ENCODE measurements at places on chromosomes 5 and 9.

DNA sequence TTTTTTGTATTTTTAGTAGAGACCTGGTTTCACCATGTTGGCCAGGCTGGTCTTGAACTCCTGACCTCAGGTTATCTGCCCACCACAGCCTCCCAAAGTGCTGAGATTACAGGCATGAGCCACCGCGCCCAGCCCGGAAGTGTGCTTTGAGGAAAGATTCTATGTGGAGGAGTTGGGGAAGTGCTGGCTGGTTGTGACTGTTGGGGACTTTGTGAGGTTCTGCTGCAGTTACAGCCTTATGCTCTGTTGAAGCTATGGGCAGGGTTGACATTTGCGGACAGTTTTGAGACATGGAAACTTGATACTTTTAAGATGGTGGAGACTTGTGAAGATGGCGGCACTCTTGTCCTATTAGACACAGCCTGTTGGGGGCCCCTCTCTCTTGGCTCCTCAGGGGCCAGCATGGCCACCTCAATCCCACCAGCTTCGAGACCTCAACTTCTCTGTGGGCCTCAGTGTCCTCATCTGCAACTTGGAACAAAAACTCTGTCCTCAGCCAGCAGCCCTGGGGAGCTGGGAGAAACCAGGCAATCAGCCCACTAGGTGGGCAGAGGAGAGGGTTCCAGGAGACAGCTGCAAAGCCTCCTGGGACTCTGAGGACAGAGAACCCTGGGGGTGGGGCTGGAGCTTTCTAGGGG, 24.9 kb downstream of the C9orf50 start:
- DNase-seq, result no peak

DNA sequence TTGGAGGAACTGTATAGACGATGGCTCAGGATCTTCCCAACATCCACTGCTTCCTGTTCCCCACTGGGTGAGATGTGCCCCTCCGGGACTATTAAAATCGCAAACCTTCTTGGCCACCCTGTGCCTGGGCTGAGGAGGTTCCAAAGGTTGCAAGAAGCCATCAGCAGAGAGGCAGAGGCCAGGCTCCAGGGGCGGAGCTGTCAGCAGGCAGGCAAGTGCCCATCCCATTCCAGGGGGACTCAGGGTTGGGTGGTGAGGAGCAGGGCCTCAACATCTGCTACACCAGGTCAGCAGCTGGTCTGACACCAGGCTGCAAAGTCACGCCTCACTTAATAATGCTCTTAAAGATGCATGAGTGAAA, 2.2 kb downstream of the BTNL3 start:
- peak; percentile 15 for DNase-seq

DNA sequence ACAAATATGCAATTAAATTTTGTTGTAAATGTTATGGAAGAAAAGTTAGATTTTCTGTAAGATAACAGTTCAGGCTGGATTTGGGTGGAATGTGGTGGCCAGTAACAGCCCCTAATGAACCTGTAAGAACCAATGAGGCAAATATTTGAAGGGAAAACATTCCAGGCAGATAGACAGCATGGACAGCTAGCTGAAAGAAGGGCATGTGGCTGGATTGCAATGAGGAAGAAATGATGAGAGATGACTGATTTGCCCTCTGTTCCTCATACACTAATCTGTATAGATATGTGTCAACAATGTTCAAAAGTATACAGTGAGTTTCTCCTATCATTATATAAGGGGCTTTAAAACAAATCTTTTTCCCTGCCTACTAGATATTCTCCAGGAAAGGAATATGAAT, 58.8 kb downstream of the MAN2A1 start:
- peak; percentile 34 for DNase-seq

- no peak for DNase-seq
Measured at GRCh38 chr9:133845440-133845839, 107.3 kb upstream of the SARDH start.

DNA sequence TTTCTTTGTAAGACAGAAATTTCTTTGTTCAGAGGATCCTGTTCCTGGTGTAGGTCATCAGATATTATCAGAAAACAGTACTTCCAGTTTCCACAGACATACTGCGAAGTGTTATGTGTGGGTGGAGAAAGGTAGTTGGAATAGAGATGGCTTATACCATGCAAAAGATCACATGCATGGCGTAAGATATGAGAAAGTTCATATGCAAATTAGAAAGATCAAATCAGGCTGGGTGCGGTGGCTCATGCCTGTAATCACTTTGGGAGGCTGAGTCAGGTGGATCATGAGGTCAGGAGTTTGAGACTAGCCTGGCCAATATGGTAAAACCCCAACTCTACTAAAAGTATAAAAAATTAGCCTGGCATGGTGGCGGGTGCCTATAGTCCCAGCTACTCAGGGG, 65.2 kb upstream of the GLIS3 start:
- DNase-seq, result no peak

- no peak for DNase-seq
Measured at GRCh38 chr5:73892218-73892617, 266.2 kb downstream of the ARHGEF28 start.

- DNase-seq, result no peak
Measured at GRCh38 chr5:153552886-153553285, 62.4 kb downstream of the GRIA1 start.

DNA sequence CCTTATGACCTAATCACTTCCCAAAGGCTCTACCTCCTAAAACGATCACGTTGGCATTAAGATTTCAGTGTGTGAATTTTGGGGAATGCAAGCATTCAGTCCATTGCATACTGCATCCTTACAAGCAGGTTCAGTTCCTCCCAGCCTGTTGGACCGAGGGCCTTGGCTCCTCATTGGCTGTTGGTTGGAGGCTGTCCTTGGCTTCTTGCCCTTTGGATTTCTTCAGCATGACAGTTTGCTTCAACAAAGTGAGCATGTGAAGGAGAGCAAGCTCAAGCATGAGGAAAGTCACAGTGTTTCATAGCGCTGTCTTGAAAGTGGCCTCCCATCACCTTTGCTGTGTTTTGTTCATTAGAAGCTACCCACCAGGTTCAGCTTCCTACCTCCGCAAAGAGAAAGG, 109.5 kb downstream of the GADD45G start:
- no peak for DNase-seq

DNA sequence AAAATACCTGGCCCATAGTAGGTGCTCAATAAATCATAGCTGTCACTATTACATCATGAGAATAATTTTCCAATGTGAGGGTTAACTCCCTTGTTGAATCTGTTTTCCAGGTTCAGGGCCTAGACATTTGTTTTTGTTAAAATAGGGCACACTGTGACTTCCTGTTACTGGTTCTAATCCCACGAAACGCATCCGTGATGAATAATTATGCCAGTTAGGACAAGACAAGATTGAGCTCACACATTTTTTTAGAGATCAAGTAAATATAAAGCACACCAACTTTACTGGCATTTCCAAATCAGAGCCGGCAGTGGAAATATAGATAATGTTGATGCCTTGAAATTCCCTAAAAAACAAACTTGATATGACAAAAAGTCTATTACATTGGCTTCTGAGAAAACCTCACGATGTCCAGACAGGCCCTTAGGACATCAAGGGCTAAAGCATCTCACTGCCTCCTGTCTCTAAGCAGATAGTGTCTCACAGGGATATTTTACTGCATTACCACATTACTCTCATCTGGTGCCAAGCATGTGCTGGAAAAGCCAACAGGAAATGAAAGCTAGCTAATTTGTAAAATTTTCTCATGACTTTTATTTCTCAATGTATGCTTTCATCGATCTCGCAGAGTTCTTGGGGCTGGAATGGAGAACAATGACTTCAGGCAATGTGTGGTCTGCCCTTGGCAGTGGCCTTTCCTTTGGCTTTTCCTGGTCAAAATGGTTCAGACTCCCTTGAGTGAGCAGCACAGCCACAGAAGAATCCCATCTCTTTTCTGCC, 414.3 kb upstream of the PAPPA start:
- no peak for DNase-seq

DNA sequence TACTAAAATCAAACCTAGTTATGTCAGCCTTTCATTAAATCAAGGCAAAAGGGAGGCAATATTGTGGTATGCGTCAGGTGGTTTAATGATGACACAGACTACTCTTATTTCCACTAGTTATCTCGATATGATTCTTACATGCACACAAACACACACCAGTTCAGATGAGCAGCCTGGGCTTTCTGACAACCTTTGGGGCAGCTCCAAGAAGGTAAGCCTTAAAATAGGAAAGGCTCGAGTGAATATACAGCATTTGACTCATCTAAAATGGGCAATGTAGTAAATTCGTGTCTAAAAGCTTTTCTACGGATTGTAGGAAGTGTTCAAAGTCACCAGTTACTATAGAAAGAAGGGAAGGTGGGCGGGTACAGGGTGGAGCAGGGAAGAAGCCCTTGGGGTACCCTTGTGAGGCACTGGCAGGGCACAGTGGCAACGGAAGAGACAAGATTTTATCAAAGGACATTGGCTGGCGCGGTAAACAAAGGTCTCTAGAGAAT, 1.9 kb downstream of the ANKH start:
- peak; percentile 23 for DNase-seq

GRCh38 chr9:1528456-1528855, 478.3 kb downstream of the DMRT2 start:
- DNase-seq, result no peak

DNA sequence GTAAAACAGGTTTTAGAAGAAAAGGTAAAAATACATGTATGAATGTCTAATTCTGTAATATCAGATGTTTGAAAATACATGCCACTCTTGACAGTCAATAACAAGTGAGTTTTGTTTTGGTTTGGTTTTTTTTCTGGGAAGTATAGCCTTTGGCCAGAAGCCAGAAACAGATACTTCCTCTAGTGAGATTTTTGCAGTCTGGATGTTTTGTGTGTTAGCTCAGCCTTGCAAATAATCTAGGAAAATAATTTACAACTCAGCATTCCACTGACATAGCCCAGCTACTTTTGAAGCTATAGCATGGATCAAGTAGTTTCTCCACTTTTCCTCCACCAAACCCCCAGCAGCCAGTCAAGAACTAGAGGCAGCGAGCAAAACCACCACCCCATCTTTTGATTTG, 56.7 kb downstream of the SLC1A1 start:
- DNase-seq, result no peak

DNA sequence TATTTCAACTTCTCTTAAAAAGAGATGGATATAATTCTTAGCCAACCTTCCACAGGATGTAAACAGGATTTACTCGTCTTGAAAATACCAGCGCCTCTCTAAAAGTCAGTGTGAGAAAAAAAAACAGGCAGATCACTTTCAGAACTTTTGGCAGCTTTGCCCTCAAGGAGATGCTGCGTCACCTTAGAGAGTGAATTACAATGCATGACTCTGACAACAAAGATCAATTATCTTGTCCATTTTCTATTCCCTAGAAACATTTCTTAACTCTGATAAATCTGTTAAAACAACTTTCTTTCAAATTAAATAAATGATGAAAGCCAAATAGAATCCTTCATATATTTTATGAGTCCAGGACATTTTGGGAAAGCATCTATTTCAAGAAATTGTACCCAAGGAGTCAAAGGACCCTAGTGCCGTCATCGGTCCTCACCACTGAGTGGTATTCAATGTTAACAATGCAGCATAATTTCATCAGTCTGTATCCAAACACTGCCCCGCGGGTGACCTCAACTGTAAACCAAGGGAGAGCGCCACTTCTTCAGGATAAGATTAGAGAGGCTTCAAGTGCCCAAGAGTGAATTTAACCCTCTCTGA, 536.0 kb downstream of the PDE4D start:
- peak; percentile 69 for DNase-seq

GRCh38 chr5:152142840-152143469, 218.3 kb upstream of the GLRA1 start:
- DNase-seq, result peak; percentile 76

DNA sequence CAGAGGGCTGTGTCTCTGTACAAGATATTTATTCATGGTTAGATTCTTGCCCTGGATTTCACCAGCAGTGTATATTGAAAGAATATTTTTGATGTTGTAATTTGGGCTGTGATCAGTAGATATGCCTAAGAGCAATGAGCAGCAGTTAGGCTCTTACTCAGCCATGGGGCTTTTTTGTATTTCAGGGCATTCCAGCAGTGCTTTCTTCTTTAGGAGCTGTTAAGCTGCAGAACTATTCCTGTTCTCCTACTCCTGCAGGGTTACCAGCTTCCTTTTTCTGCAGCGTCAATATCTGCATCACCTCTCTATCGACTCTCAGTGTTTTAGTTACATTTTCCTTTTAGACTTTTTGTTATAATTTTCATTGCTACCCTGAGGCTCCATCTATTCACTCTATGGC, 206.2 kb downstream of the SLCO4C1 start:
- DNase-seq, result no peak

GRCh38 chr5:173789031-173789920, 98.9 kb upstream of the CPEB4 start:
- no peak for DNase-seq

DNA sequence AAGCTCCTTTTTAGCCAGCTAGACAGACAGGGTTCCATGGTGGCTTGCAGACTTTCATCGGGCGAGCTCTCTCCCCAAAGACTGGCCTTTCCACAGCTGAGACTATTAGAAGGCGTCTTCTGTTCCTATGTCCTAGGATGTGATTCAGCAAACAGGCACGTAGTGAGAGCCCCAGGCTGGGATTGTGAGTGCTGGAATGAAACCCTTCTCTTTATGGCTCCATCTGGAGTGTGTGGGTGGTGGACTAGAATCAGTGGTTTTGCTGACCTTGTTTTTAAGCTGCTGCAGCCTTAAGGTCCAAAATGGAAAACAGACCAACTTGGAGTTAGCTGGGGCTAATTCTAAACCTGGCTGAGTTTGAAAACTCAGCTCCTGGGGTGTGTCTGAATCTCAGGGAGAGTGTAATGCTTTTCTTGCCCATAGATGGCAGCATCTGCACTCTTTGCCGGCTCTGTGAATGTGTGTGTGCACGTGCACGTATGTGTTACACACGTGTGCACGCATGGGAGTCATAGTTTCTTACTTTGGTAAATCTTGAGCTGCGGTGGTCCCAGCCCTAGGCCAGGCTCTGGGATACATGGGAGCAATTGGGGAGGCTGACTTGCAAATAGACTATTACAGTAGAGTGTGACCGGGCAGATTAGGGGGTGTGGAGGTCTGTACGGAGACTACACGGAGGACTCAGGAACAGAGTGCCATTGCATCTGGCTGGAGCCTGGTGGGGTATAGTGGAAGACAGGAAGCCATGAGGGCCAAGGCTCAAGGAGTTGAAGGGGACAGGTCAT, 10.7 kb downstream of the GSN start:
- DNase-seq, result peak; percentile 60

- DNase-seq, result no peak
Measured at GRCh38 chr5:168013546-168013945, 277.9 kb upstream of the WWC1 start.

GRCh38 chr5:3026651-3027050, 275.2 kb upstream of the IRX2 start:
- no peak for DNase-seq

GRCh38 chr9:14246951-14247350, 67.0 kb downstream of the NFIB start:
- DNase-seq, result no peak

DNA sequence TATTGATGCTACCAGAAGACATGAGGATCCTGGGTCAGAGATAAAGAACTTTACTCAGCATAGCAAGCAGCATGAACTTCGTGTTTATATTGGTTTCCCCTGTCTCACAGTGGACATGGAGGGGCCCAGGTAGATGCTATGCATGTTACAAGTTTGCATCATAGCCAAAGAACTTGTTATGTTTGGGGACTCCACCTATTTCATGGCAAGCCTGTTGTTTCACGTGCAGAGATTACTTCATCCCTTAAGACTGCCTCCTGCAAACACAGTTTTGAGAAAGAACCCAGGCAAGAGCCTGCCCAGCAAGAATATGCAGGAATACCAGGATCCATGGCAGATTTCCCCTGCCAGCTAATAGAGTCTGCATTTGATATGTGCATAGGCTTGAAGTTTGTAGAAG, 68.4 kb downstream of the RCL1 start:
- no peak for DNase-seq

GRCh38 chr5:68818057-68818695, 275.6 kb upstream of the SLC30A5 start:
- no peak for DNase-seq

Measured in retina (tissue), 1 donor.